Activated CD4-positive, alpha-beta T cell treated with anti-CD3 and anti-CD28 coated beads for 24 hours (primary cell): ENCODE measurements at places on chromosomes 4 and X.

DNA sequence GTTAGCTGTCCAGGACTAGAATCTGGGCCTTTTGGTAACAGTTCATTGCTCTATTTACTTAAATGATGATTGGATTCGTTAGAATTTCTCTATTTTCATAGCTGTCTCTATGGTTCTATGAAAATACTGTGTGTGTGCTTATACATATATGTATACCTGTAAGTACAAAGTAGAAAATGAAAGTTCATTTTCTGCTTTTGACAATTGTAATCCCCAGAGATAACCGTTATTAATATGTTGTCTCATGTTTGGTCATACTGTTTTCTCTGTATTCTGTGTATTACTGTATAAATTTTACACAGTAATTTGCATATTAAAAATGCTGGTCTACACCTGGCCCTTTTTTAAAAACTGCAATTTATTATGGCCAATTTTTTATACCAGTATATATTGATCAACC lies 55.4 kb downstream of the CLCN3 start:
- DNase-seq: no peak

GRCh38 chrX:7943600-7944245 lies 16.5 kb upstream of the PNPLA4 start:
- DNase-seq: no peak

GRCh38 chr4:15365641-15366040 lies 62.2 kb upstream of the C1QTNF7 start:
- no peak for DNase-seq

GRCh38 chr4:156437666-156438065 lies 484.0 kb upstream of the CTSO start:
- no peak for DNase-seq

GRCh38 chr4:78058591-78059523 lies 1.7 kb downstream of the FRAS1 start:
- no peak for DNase-seq

GRCh38 chrX:11264925-11265324 lies 28.3 kb upstream of the AMELX start:
- DNase-seq: no peak
